Activated CD4-positive, alpha-beta T cell treated with anti-CD3 and anti-CD28 coated beads, Interleukin-2, amount 50 U/mL, for 48 hours (primary cell): ENCODE measurements at places on chromosomes 2 and 18.

- no peak for DNase-seq
Measured at GRCh38 chr2:167132906-167133555, 244.8 kb downstream of the XIRP2 start.

- no peak for DNase-seq
Measured at GRCh38 chr2:172782506-172783164, 47.0 kb downstream of the RAPGEF4 start.

DNA sequence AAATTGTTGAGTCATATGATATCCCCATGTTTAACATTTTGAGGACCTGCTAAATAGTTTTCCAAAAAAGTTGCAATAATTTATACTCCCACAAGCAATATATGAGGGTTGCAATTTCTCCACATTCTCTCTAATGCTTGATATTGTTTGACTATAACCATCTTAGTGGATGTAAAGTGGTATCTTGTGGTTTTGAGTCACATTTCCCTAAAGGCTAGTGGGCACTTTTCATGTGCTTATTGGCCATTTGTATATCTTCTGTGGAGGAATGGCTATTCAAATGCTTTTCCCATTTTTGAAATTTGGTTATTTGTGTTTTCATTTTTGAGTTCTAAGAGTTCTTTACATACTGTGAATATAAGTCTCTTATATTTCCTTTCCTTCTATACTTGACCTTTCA is 82.7 kb downstream of the SCG2 start:
- DNase-seq: no peak

- DNase-seq: no peak
Measured at GRCh38 chr2:86193901-86194567, 1.2 kb downstream of the IMMT start.

- DNase-seq: peak; percentile 17
Measured at GRCh38 chr2:74333175-74333574, 10.0 kb downstream of the SLC4A5 start.

DNA sequence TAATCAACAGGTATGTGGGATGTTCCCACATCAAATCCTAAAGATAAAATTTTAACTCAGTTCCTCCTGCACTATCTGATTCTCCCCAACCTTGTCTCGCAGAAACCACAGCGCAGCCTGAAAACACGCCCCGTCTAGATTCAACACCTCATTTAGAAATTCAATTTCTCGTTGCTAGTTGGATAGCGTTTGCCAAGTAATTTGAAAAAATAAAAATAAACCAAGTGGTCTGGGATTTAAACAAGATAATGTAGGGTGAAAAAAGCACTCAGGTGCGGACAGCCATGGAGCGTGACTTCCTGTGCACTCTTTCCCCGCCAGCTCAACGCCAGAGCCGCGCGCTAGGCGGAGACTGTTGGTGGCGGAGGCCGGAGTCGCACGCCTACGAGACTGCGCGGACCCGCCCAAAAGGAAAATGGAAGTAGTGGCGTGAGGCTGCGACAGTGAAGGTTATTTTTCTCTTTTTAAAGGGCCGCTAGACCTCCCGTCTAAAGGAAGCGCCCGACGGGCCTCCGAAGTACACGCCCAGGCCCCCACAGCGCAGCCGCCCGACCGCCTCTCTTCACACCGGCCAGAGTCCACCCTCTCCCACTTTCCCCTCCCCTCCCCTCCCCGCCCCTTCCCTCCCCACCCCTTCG is 615 bp upstream of the CCNT2 start:
- DNase-seq: peak; percentile 84

GRCh38 chr2:180360283-180360618 is 353.2 kb upstream of the CWC22 start:
- no peak for DNase-seq

DNA sequence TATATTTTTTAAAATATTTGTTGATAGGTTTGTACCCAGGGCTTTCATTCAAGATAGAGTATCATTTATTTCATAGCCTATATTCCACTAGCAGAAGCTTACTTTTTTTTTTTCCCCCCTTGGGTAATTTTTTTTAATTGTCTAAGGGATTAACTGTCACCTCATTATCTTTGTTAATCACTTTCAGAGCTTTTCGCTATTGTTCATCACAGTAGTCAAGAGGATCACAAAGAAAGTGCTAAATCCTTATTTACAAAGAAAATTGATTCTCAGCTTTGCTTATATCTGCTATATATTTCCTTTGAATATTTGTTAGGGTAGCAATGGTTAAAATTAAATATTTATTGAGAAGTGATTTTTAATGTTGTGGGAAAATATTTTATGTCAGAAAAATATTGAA is 59.0 kb downstream of the CAMKMT start:
- no peak for DNase-seq

GRCh38 chr2:1627628-1628381 is 116.5 kb downstream of the PXDN start:
- no peak for DNase-seq

DNA sequence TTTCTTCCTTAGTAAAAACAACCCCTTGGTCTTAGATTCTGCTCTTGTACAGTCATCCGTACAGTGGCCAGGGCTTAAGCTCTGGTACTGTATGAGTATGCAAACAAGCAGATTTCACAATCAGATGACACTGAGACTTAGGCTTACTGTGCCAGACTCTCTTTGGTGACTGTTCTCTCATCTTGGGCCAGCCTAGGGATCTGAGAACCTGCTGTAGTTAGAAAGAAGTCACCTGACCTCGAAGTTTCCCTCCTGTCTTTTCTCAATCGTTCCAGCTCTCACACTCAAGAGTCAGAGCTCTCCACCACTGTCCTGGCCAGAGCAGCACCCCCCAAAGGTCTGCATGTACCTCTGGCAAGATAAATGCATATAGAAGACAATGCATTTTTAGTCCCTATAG is 63.2 kb downstream of the ZEB2 start:
- DNase-seq: no peak

- peak; percentile 78 for DNase-seq
Measured at GRCh38 chr2:15560988-15561573, at the start of gene NBAS. Gene NBAS, minus strand, starts transcription at chr2:15561334. Its CDS starts 30 bp downstream, at chr2:15561304.
